ENCODE measurements at places on chromosomes 7 and 10. TPM values are rescaled to one million over a fixed set of nuclear protein-coding genes. Genes with fewer than 3 reads are reported as not detected.

DNA sequence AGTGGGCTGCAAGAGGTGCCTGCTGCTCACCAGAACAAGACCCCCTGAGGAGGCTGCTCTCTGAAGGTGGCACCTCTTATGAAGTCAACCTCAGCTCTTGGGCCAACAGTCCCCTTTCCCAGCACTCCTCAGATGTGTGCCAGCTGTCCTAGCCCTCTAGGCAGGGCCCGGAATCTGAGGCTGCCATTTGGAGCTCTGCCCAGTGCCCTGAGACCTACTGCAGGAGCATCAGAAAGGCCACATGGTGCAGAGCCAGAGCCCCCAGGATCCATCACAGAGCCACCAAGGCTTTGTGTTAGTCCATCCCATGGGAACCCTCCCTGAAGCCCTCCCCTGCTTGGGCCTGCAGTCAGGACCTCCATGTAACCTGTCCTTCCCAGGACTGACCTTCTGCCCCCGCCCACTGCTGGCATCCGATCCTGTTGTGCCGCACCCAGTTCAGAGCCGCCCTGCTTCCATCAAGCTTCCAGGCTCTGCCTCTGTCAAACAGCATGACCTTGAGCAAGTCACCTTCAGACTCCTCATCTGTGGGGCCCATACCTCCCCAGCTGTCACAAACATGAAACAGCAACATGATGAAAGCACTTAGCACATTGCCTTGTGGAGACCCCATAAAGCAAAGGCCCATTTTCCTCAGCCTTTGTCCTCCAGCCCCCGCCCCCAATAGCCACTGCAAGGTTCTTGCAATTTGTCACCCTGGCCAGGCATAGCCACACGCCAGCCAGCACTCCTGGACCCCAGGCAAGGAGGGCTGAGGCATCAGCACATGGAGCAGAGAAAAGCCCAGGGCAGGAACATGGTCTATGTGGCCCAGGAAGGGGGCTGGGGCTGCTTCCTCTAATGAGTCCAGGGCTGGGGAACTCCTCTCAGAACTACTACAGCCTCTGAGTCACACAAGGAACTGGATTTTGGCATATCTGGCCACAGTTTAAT is 51.7 kb downstream of the GRID1 start:
- no peak for DNase-seq
- no peak overlapping the region for H3K4me3 ChIP-seq
- H3K27ac ChIP-seq: no peak overlapping the region
- H3K36me3 ChIP-seq: no peaks in the 10 kb centered on the region
- no peaks in the 10 kb centered on the region for H3K4me1 ChIP-seq

The KCNMA1 gene
- total RNA-seq: 28.6 TPM

- no peaks in the 10 kb centered on the region for H3K36me3 ChIP-seq
- no peaks in the 10 kb centered on the region for H3K4me1 ChIP-seq
- no peaks in the 10 kb centered on the region for H3K27me3 ChIP-seq
- no peak for DNase-seq
- H3K4me3 ChIP-seq: no peak overlapping the region
- H3K27ac ChIP-seq: no peak overlapping the region
These were observed 281.4 kb downstream of the NXPH1 start for GRCh38 chr7:8714791-8715190.

The TRIL gene
- total RNA-seq: 13.5 TPM

- no peak overlapping the region for H3K27ac ChIP-seq
- H3K4me1 ChIP-seq: no peaks in the 10 kb centered on the region
- H3K36me3 ChIP-seq: no peaks in the 10 kb centered on the region
- no peak overlapping the region for H3K4me3 ChIP-seq
These were observed 80.6 kb upstream of the LAMB4 start for GRCh38 chr7:108210796-108211195.

The GFRA1 gene
- total RNA-seq: 7.0 TPM

GRCh38 chr7:96127746-96128145 is 194.2 kb downstream of the SLC25A13 start:
- H3K27me3 ChIP-seq: no peaks in the 10 kb centered on the region
- no peaks in the 10 kb centered on the region for H3K36me3 ChIP-seq
- H3K4me3 ChIP-seq: no peak overlapping the region
- no peak overlapping the region for H3K27ac ChIP-seq
- no peak for DNase-seq
- no peaks in the 10 kb centered on the region for H3K4me1 ChIP-seq

The CCL24 gene
- total RNA-seq: not detected

Data from ascending aorta (tissue), 2 donors.